ENCODE measurements at places on chromosomes 4 and X.

DNA sequence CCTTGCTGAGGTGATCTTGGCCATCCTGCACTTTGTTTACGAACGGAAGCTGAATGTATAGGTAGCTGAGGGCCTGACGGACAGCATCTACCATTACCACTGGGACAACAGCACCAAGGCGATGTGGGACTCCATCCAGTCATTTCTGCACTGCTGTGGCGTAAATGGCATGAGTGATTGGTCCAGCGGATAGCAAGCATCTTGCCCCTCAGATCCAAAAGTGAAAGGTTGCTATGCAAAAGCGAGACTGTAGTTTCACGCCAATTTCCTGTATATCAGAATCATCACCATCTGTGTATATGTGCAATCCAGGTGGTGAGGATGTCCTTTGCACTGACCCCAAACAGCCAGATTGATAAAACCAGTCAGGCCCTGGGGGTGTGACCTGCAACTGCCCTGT is 4.2 kb upstream of the PYURF start:
- DNase-seq, result no peak

DNA sequence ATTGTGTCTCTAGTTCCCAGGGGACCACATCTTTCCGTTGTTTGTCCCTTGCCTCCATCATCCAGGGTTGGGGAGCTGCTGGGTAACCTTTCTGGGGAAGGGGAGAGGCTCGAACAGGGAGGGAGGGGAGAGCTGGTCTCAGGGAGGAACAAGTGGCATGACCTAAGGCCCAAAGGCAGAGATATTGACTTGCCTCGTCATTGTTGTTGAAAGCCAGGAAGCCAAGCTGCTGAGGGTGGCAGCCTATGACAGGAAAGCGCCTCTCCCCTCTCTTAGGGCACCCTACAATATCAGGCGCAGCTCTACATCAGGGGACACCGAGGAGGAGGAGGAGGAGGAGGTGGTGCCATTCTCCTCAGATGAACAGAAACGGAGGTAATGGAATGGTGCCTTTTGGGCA is 20.8 kb downstream of the ZNF185 start:
- no peak for DNase-seq

GRCh38 chrX:136166221-136166855 is 19.0 kb downstream of the FHL1 start:
- DNase-seq, result no peak

DNA sequence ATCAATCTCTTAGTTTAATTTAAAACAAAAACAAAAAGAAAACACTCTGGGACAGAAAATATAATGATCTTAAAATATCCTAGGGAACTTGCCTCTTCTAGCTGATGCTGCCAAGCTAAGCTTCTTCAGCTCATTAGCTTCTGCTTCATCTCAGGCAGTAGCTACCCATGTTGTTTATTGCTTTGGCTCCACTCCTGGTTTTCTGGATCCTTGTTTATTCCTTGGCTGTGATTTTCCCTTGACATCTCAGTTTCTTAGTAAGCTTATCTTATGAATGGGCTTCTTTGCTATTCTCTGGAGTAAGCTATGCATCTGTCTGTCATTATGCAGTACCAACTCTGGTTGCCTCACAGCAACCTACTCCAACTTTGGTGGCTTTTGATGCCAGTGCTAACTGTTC is 5.1 kb upstream of the MTHFD2L start:
- no peak for DNase-seq

DNA sequence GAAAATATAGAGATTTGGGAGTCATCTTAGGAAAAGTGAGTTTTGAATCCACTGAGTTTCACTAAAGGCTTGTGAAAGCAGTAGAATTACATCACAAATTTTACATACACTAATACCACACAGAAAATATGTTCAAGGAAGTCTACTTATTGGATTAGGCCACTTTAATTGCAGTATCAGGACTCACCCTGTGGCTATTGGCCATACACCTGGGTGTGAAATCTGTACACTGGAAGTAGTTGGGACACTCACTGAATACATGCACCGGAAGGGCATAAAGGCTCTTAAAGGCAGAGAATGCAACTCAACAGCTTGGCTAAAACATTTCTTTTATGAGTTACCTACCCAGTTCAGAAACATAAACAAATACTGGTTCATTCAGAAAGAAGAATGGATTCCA is 19.8 kb downstream of the MAOB start:
- no peak for DNase-seq

GRCh38 chrX:30880058-30880457 is 9.0 kb downstream of the TAB3 start:
- no peak for DNase-seq

GRCh38 chr4:65973186-65973585 is 302.9 kb upstream of the EPHA5 start:
- DNase-seq, result no peak

DNA sequence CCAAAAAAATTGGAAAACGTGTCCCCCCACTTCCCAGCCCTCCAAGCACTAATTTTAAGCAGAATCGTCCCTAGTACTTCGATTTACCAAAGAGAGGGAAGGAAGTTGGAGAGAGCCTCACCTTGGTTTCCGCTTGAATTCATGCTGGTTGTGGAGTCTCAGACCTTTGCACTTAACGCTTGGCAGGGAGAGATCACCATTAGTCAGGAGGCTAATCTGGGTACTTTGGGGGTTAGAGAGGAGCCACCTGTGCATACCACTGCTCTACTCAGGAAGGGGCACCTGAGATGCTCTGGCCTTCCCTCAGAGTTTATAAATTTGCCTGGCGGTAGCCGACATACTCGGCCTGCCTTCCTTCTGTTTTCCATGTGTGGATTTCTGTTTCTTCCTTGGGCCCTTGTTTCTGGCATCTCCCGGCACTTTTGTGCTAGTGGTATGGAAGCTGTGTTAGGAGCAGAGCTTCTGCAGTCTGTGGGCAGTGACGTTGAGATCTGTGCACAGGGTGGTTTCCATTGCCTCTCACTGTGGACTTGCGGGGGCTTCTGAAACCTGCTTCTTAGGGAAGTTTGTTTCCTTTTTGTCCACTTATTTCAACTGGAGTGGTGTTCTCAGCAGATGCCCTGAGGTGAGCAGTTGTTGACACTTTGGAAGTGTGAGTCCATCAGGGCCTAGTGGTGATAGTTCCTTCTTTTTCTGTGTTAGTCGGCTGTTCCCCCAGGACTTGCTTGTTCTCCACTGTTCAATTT is 104.2 kb downstream of the TMEM131L start:
- no peak for DNase-seq

GRCh38 chrX:139784807-139785206 is 76.8 kb upstream of the MCF2 start:
- DNase-seq, result no peak

GRCh38 chr4:110394871-110395270 is 81.1 kb upstream of the ENPEP start:
- no peak for DNase-seq

GRCh38 chr4:54014666-54015160 is 49.7 kb downstream of the CHIC2 start:
- no peak for DNase-seq

DNA sequence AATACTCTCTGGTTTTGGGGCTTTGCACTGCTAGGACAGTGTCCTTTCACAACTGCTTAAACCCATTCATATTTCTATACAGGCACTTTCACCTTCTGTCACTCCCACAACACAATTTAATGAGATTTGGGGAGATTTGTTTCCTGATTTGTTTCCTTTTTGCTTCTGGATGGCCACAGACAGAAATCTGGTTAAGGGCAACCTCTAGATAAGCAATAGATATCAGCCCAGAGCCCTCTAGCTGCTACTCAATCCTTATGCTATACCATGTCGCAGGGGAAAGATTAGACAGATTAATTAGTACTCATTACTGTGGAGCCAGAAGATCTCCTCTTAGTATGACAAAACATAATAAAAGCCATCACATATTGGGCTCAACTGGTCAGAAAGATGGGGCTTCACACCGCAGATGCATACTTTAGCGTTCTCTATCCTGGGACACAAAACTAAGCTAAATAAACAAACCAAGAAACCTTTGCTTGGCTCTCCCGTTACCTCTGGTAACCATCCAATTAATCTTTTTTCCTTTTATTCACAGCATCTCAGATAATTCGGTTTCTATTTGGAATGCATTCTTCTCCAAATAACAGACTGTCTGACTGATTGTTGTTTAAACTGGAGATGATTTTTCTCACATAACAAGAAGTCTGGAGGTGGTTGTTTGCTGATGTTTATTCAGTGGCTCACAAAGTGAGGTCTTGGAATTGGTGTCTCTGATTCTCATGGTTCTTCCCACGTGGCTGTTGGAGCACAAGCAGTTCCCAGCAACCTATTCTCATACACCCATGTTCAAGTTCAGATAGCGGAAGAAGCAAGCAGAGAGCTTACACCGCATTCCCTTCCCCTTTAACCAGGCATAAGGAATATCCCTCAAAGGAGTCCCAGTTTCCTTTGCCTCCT is 41.0 kb upstream of the ZNF330 start:
- no peak for DNase-seq

GRCh38 chrX:104343428-104344129 is 88.8 kb upstream of the ESX1 start:
- peak; percentile 11 for DNase-seq

GRCh38 chrX:123581586-123581985 is 151.3 kb downstream of the THOC2 start:
- DNase-seq, result no peak

DNA sequence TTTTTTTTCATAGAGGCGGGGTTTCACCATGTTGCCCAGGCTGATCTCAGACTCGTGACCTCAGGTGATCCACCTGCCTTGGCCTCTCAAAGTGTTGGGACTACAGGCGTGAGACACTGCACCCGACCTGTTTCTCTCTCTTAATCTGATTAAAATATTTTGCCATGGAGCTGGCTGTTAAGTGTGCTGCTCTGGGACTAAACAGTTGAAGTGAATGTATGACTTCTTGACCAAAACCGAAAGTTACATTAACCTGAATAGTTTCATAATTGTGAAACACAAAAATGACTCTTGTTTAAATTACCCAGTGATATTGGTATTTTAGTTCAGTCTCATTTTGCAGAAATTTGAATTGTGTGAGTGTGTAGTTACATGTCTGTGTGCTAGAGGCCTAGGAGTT is 2548.6 kb downstream of the PCDH7 start:
- no peak for DNase-seq

- peak; percentile 79 for DNase-seq
Measured at GRCh38 chr4:122576261-122577188, 44.3 kb downstream of the IL21 start.

GRCh38 chr4:13920901-13921300 is 293.4 kb upstream of the BOD1L1 start:
- no peak for DNase-seq

DNA sequence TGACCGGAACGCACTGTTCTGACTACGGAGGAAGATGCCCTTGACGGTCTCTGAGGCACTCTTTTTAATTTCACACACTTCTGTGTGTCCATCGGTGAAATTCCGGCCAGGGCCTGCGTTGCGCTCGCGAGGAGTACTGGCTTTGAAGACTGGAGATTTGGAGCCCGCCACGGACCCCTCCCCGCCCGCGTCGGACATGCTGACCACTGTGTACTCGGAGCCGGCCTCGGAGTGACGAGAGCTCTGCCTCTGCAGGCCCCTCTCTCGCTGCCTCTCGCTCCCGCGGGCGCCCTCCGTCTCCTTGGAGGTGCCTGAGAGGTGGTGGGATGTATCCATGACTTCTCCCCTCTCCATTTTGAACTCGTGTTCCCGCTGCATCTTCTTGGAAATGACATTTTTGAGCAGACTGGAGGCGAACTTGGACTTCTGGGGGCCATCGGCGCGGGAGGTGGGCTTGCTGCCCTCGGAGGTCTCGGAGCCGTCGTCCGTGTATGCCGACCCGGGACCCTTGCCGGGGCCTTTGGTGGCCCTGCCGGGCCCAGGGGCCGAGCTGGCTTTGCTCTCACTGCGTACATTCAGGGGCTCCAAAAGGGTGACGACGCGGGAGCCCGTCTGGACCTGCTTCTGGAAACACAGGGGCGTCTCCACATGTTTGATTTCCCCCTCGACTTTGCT is 5.7 kb downstream of the C4orf54 start:
- DNase-seq, result no peak

DNA sequence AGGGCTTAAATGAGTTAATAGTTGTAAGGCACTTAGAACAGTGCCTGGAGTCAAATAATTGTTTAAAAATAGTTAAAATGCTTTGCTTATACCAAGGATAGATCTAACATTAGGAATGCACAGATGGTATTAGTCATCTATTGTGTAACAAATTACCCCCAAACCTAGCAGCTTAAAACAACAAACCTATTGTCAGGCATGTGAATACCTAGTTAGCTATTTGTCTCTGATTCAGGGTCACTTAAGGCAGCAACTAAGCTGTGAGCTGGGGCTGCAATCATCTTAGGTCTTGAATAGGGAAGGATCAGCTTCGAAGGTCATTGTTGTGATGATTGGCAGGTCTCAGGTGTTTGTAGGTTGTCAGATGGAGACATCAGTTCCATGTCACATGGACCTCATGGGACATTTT is 42.4 kb upstream of the AGA start:
- DNase-seq, result peak; percentile 33

- DNase-seq, result no peak
Measured at GRCh38 chr4:39331191-39331590, 35.0 kb downstream of the RFC1 start.

All from Ammon's horn (tissue), 1 donor.